ENCODE measurements at places on chromosomes 11 and 22. TPM values are rescaled to one million over a fixed set of nuclear protein-coding genes. Genes with fewer than 3 reads are reported as not detected.

NDUFC2 gene
- 145 TPM for total RNA-seq

KCTD14 gene
- 2.3 TPM for total RNA-seq

CCDC134 gene
- total RNA-seq: 6.9 TPM

ADAMTS8 gene
- 0.56 TPM for total RNA-seq

DNA sequence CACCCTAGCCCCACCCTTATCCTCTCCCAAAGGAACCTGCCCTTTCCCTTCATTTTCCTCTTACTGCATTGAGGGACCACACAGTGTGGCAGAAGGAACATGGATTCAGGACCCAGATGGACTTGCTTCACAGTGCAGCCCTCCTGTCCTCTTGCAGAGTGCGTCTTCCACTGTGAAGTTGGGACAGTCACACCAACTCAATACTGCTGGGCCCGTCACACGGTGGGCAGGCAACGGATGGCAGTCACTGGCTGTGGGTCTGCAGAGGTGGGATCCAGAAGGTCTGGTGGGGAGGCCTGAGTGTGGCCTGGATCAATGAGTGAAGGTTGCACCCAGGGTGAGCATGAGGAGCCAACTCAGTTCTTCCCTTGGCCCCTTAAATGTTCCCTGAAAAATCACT lies 129.9 kb upstream of the B3GAT1 start:
- ATAC-seq: no peak

DNA sequence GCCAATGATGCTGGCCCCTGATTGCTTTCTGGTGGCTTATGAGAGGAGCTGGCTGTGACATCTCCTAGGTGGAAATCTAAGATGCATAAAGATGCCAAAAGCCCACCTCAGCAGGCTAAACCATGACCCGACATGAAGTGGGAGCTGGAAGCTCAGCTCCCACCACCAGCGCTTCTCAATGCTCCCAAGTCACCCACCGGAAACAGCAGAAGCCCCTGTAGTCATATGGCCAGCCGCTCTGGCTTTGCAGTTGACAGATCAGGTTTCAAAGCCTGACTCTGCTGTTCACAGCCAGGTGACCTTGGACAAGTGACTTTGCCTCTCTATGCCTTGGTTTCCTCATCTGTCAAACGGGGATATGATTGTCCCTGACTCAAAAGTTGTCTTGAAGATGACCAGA lies 29.1 kb upstream of the ANO1 start:
- ATAC-seq: no peak

DNA sequence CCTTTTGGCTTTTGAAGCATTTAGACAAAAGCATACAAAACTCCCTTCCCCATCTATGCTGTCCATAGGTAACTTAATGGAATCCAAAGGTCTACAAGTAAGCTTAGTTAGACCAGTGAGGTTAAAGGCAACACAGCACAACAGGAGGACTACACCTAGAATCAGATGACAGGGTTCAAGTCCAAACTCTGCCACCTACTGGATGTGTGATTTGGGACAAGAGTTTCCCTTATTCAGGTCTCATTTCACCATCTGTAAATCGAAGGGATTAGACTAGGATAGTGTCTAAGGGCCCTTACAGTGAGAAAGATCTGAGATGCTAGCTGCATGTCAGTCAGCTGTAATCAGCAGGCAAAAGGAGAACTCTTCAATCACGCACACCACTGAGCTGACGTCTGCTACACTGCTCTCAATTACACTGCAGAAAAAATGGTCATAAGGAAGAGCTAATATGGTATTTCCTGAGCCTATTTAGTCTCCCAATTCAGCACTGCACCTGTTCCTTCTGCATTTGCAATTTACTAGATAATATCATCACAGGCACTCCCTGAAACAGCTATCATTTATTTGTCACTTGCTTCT lies 82.2 kb downstream of the SERGEF start:
- ATAC-seq: no peak

- ATAC-seq: no peak
Measured at GRCh38 chr11:9838961-9839360, 175.1 kb downstream of the SWAP70 start.

- ATAC-seq: peak; percentile 97
Measured at GRCh38 chr22:31055635-31056159, 25.4 kb upstream of the SMTN start.

DNA sequence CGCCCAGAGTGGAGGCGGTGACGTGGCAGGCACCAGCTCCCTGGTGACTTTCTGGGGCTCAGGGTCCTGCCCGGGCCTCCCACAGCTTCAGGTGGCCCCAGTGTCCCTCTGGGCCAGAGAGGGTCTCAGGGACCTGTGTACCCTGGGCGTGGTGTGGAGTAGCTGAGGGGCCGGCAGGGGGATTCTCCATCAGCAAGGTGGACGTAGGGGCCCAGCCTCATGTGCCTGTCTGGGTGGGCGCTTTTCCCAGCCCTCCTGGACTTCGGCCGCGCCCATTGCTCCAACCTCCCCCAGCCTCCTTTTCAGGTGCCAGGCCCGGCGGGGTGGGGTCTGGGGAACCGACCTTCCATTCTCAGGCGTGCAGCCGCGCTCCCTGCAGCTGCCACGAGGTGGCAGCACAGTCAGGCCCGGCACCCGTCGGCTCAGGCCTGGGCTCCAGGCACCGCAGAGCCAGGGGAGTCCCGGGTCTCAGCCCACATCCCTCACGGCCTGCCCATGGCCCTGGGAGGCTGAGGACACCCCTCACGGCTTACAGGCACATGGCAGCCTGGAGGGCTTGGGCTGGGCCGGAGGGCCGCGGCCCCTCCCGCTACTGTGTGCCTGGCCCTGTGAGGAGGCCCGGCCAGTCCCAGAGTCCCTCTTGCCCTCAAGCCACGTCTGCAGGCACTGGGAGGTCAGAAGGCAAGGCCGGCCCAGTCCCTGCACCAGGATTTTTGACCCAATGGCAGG lies 19.9 kb upstream of the MUC5B start:
- peak; percentile 70 for ATAC-seq

DNA sequence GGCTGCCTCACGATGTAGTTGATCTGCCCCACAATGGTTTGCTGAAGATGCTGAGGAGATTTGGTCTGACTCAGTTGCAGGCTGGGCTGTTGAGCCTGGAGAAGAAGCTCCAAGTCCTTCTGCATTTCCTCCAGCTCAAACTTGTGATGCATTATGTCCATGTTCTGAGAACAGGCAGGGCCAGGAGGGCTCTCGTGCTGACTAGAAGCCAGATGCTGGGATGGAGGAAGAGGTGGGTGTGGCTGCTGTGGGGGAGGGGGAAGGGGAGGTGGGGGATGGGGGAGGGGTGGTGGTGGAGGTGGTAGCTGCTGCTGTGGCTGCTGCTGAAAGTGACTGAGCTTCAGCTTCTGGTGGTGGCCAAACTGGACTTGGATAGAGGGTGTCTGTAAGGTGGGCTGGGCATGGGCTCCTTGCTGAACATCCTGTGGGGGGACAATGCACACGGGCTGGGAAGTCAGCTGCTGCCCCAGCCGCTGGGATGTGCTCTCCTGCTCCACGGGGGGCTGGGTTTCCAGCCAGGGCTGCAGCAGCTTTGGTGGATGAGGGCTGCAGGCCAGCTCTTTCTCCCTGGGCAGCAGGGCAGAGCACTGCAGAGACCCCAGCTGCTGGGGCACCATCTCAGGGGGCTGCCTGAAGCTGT lies 42.1 kb downstream of the TRIM66 start:
- no peak for ATAC-seq

DNA sequence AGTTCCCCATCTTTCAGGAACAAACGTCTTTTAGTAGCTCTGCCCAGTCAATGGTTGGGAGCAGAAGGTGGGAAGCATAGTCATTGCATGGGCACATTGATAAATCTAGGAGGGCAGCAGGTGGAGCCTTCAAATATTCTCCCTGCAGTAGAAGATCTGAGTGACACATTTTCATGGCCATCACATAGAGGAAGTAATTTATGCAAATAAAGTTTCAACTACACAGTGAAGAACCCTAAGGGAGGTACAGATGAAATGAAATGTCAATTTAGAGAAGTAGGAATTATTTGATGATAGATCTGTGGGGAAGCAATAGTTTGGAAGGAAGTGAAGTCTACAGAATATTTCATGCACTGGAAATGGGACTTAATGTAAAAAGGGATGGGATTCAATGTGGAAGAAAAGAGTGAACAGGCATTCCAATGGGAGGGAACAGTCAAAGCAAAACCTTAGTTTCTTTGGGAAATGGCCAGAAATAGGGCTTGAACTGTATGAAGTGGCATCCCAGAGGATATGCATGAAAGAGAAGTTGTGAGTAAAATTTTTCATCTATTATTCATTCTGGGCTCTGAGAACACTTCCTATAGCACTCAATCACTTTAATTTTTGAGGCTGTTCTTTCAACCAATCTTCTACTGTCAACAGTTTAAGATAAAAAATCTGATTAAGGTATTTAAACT lies 256.2 kb upstream of the LUZP2 start:
- ATAC-seq: no peak

- no peak for ATAC-seq
Measured at GRCh38 chr11:637593-638521, 788 bp downstream of the DRD4 start.

GRCh38 chr11:117390743-117391142 lies 63.1 kb downstream of the CEP164 start:
- no peak for ATAC-seq

- peak; percentile 26 for ATAC-seq
Measured at GRCh38 chr11:1198561-1199240, 24.2 kb upstream of the MUC5B start.

GRCh38 chr11:112977755-112978154 lies 16.5 kb downstream of the NCAM1 start:
- ATAC-seq: no peak

All from esophagus mucosa (tissue), 1 donor.